ENCODE measurements at places on chromosomes 13 and 19. TPM values are rescaled to one million over a fixed set of nuclear protein-coding genes. Genes with fewer than 3 reads are reported as not detected.

GPR180 gene
- total RNA-seq, result 4.1 TPM

SHISA7 gene
- not detected for total RNA-seq

AMER2 gene
- total RNA-seq, result not detected

IZUMO2 gene
- total RNA-seq, result not detected

TNNI3 gene
- not detected for total RNA-seq

LILRA1 gene
- not detected for total RNA-seq

KCNRG gene
- total RNA-seq, result 3.5 TPM

LRG1 gene
- not detected for total RNA-seq

NOTCH3 gene
- total RNA-seq, result 42.6 TPM

ZNF865 gene
- total RNA-seq, result 0.53 TPM

ZNF575 gene
- 0.08 TPM for total RNA-seq

TINCR gene
- under 0.01 TPM for total RNA-seq

ZSCAN1 gene
- total RNA-seq, result not detected

PSG3 gene
- not detected for total RNA-seq

C1QTNF9B gene
- total RNA-seq, result not detected

BRME1 gene
- 0.45 TPM for total RNA-seq

PRSS57 gene
- not detected for total RNA-seq

LNX2 gene
- 9.9 TPM for total RNA-seq

ZNF547 gene
- total RNA-seq, result 10.6 TPM

SIPA1L3 gene
- 8.9 TPM for total RNA-seq

ZBTB45 gene
- 5.4 TPM for total RNA-seq

CACNG6 gene
- 6.3 TPM for total RNA-seq

PINLYP gene
- 6.4 TPM for total RNA-seq

FUT1 gene
- under 0.01 TPM for total RNA-seq

CEACAM6 gene
- not detected for total RNA-seq

SYNE4 gene
- 0.08 TPM for total RNA-seq

IGFL3 gene
- total RNA-seq, result not detected

LRRC4B gene
- total RNA-seq, result 0.30 TPM

KCNJ14 gene
- total RNA-seq, result 0.59 TPM

ATP7B gene
- 4.2 TPM for total RNA-seq

ZNF541 gene
- under 0.01 TPM for total RNA-seq

CRX gene
- not detected for total RNA-seq

RAB3A gene
- 1.4 TPM for total RNA-seq

NKPD1 gene
- 0.08 TPM for total RNA-seq

RNF225 gene
- 0.15 TPM for total RNA-seq

PRKCSH gene
- total RNA-seq, result 102 TPM
